Activated naive CD4-positive, alpha-beta T cell treated with anti-CD3 and anti-CD28 coated beads for 36 hours (primary cell): ENCODE measurements at places on chromosomes 11 and 22. TPM values are rescaled to one million over a fixed set of nuclear protein-coding genes. Genes with fewer than 3 reads are reported as not detected.

Gene SCGB1C1
- total RNA-seq = not detected

Gene NOX4
- total RNA-seq = not detected

Gene UBQLNL
- 0.26 TPM for total RNA-seq

Gene CCDC157
- 1.1 TPM for total RNA-seq

Gene IL17REL
- 0.15 TPM for total RNA-seq

Gene GAS2L1
- total RNA-seq = 0.26 TPM

Gene HEPHL1
- not detected for total RNA-seq

Gene CYB5R2
- 8.2 TPM for total RNA-seq

Gene SPI1
- total RNA-seq = not detected

Gene PIWIL4
- 0.19 TPM for total RNA-seq

Gene RBMXL2
- total RNA-seq = not detected

Gene HOATZ
- total RNA-seq = not detected

- DNase-seq = no peak
Measured at GRCh38 chr11:119791047-119791446, 62.0 kb upstream of the NECTIN1 start.

DNA sequence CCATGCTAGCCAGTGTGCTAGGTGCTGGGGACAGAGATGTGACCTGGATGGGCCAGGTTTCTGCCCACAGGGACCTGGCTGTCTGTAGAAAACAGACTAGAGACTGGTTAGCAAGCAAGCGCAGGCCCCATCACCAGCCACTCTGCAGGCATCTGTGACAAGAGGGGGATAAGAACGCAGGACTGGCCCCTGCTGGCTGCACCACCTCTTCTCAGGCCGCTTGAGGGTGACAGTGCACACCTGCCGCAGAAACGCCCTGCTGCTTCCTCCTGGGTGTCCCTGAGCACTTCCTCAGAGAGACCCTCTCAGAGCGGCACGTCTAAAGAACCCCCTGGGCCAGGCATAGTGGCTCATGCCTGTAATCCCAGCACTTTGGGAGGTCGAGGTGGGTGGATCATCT lies 5.9 kb upstream of the PICK1 start:
- no peak for DNase-seq

- DNase-seq = no peak
Measured at GRCh38 chr22:17637490-17638181, 921 bp upstream of the BCL2L13 start.

DNA sequence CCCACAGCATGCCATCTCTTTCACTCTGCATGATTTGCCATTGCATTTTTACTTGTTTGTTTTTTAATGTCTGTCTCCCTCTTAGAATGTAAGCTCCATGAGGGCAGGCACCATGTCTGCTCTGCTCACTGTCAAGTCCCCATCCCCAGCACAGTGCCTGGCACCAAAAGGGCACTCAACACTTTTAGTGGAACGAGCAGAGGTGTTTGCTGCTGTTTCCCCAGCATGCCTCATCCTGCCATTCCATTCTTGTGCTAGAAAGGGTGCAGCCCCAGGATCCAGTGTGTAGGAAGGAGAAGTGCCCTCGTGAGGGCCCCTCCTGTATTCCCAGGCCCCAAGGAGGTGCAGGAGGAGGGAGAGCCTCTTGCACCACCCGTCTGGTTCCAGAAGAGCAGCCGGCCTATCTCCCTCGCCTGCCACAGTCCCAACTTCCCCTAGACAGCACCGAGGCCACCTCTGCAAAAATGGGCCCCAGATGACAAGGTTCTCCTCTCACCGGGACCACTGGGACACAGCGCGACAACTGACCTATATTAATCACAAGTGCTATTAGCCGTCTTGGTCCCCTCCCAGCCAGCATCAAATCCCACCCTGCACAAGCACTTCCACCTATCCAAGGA lies 33.3 kb upstream of the CACNG2 start:
- no peak for DNase-seq

DNA sequence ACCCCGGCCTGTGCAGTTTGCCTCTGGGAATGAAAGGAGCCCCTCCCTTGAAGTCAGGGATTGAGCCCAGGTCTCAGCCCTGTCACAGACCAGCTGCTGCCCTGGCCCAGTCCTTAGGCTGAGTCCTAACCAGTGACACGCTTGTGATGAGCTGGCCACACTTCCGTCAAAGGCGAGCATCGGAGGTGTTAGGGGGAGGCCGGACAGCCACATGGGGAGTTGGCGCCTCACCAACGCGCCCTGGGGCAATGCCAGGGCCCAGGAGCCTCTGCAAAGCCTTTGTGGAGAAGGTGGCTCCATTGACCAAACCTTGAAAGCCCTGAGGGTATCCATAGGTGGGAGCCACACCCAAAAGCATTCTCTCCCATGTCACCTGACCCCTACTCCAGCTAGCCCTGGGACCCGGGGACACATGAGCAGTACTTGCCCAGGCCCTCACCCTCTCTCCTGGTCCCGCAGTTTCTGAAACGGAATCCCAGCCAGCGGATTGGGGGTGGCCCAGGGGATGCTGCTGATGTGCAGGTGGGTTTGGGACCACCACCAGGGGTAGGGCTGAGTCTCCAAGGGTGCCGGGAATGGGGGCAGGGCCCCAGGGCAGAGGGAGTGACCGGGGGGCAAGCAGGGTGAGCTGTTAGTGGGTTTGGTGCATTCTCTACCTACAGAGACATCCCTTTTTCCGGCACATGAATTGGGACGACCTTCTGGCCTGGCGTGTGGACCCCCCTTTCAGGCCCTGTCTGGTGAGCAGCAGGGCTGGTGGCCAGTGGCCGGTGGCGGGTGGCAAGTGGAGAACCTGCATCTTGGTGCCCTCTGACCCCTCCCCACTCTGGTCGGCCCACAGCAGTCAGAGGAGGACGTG lies 3.7 kb downstream of the PTPRCAP start:
- DNase-seq = no peak

- no peak for DNase-seq
Measured at GRCh38 chr22:41482319-41482935, 13.5 kb downstream of the ACO2 start.

DNA sequence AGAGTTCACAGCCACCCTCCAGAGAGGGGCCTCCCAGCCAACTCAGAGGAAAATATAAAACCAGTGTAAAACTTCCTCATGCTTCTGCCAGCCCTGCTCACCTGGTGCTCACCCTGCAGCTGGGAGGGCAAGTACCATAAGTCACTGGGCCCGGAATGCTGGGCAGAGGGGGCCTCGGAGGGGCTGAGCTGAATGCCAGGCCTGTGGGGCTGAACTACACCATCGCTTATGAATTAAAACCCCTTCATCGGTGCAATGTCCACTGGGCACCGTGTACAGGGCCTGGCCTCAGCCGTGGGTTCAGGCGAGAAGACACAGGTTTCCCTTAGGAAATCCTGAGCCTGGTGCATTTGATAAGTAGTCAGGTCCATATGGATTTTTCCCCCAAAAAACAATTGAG lies 828.6 kb downstream of the TBC1D22A start:
- DNase-seq = no peak

GRCh38 chr22:17817079-17817478 lies 42.8 kb upstream of the BID start:
- DNase-seq = no peak

DNA sequence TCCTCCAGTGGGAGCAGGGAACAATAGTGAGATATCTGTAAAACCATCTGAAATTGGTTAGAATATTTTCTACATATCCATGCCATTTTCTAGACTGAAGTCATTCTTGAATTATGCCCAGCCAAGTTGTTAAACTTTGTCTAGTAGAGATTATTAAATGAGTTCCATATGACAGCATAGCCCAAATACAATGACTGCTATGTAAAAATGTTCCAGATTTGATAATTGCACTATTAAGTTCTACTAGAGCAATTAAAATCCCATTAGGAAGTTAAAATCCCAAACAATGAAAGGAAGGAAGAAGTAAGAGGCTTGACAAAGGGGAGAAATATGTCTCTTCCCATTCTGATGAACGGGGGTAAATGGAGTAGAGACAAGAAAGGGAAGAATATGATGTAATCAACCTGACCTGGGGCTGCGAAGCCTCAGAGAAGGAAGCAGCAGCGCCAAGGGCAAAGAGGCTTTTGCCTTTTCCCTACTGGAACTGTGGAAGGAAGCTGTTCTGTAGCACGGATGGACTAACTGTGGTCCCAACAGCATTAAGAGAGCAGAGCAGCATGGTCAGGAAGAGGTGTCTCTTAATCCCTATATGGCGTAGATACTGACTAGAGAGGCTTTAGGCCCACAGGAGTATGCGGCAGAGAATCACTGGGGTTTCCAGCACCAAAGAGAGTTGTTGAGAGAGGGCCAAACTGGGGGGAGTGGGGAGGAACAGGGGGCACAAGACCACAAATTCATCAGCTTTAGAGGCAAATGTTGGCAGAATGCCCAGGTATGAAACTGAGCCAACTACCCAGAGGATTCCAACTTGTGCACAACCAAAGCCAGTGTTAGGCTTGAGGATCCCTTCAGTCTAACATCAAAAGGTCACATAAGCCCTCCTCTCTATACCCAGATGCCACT lies 26.7 kb downstream of the RRP8 start:
- DNase-seq = no peak

GRCh38 chr22:25351631-25352293 lies 132.3 kb downstream of the CRYBB2 start:
- no peak for DNase-seq

DNA sequence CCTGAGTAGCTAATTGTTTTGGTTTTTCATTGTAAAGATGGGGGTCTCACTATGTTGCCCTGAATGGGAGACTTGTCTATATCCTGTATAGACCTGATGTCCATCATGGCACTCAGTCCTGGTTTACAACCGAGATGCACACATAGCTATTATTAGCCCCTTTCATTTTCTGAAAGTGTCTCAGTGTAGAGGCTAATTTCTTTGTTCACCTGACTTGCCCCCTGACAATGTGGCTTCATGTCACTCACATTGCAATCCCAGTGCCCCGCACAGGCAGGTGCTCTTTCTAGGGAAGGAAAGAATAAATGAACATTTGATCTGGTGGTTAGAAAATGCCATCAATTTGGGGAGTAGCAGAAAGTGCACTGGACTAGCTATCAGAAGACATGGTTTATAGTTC lies 13.1 kb upstream of the KDM2A start:
- DNase-seq = no peak

GRCh38 chr22:48197189-48197690 lies 1434.8 kb downstream of the TBC1D22A start:
- no peak for DNase-seq

DNA sequence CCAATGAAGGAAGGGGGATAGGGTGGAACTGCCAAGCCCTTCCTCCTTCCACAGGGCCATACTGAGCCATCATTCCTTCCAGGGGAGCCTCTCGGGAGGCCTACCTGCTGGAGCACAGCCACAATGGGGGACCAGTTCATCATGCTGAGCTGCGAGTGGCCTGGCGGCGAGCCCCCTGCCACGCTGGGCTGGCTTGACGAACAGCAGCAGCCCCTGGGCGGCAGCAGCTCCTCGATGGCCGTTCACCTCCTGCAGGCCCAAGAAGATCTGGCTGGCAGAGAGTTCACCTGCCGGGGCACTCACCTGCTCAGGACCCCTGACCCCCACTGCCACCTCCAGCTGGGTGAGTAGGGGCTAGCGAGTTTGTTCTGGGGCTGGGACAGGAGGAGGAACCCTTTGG lies 5.9 kb downstream of the VSIG10L2 start:
- DNase-seq = no peak

DNA sequence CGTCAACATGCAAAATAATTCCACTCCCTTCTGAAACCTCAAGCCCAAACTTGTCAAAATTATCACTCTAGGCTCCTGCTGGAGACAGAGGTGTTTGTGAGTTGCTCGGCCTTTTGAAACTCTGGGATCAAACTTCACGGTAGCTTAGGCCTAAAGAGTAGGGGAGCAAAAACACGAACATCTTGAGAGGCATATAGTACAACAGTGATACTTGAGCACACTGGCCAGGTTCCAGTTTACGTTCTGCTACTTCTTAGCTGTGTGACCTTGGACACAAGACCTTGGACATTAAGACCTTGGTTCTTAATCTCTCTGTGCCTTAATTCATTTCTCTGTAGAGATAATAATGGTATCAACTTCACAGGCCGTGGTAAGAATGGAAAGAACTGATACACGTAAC lies 123.5 kb upstream of the LMO1 start:
- DNase-seq = no peak

- DNase-seq = no peak
Measured at GRCh38 chr11:130190371-130190881, 30.8 kb downstream of the ST14 start.

GRCh38 chr11:15222777-15223176 lies 108.1 kb downstream of the INSC start:
- DNase-seq = no peak

- no peak for DNase-seq
Measured at GRCh38 chr11:44258839-44259420, 51.0 kb downstream of the ALX4 start.

- no peak for DNase-seq
Measured at GRCh38 chr22:23911318-23911980, 17.3 kb downstream of the MIF start.

DNA sequence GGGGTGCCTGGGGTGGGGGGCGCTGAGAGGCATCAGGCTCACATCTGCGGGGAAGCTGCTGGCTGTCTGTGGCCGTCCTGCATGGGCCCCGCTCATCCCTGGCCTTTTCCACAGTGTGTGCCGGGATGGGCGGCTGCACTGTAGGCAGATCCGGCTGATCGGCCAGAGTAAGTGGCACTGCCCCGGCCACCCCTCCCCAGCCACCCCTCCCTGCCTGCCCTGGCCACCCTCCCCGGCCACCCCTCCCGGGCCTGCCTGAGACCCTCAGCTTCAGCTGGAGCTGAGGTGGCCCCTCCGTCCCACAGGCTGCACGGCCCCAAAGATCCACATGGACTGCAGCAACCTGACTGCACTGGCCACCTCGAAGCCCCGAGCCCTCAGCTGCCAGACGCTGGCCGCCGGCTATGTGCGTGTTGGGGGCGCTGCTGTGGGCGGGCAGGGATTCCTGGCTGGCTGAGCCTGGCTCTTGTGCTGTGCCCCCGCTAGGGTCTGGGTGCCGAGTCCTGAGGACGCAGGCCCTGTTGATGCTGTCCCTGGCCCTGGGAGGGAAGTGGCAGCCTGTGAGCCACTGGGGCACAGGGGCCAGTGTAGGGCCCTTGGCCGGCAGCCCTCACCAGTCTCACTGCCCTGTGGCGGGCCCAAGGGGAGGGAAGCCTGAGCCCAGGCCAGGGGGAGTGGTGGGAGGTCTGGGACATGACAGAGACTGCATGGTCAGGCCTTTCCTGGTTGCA lies 10.9 kb downstream of the MUC2 start:
- DNase-seq = no peak

DNA sequence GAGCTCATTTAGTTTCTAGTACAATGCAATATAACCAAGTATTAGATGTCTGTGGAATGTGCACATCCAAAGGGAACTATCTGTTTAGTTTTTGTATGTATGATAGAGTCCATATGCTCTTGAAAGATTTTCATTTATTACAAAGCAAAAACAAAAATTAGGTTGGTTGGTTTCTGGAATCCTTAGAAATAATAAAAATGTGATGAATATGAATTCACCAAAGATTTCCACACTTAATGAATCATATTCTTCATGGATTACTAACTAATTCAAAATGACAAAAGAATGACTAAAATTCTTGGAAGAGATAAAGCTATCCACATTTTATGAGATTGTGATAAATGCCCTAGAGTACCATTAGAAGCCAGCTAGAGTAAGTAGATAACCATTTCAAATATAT lies 261.1 kb downstream of the SBF2 start:
- DNase-seq = no peak

DNA sequence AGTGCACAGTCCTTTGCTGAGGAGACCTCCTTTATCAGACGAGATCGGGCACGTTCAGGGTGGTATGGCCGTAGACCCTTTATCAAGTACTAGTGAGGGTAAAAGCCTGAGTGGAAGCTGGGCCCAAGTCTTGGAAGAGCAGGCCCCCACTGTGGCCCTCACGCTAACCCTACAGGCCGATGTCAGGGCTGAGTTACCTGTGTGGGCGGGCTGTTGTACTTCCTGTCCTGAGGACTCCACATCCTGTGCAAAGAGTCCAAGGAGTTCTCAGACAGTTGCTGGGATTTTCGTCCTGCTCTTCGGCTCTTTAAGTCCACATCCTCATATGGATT lies 34.9 kb downstream of the RPL27A start:
- no peak for DNase-seq
